MM.1S (cell line): ENCODE measurements at places on chromosomes 6 and 20.
A peak's percentile ranks its signal among the peaks of the same experiment; 100 is the strongest.

DNA sequence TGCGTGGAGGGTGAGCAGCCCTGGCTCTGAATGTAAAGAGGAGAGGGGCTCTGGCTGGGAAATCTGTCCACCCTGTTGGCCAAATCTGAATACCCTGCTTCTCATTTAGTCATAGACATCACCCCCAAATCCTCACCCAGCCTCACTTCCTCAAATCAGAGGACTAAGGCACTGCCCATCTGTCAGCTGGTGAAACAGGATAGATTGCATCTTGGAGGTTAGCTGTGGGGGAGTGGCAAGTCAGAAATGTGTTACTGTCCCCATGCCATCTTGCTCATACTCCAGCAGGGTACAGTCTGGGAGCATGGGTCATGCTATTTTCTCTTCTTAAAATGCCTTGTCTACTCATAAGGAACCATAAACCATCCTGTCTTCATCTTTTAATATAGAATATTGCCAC, 9.5 kb upstream of the DTNBP1 start:
- DNase-seq = no peak

DNA sequence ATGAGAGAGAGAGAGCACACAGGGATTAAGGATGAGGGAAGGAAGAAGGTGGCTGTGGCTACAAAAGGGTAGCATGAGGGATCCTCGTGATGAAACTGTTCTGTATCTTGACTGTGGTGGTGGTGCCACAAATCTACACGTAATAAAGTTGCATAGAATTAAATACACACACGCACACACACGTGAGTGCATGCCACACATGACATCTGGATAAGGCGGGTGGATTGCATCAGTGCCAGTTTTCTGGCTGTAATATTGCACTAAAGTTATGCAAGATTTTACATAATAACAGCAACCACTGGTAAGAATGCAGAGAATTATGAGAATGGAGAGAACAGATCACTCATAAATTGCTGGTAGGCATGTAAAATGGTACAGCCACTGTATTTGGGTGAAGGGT, 16.9 kb upstream of the STK35 start:
- no peak for DNase-seq

DNA sequence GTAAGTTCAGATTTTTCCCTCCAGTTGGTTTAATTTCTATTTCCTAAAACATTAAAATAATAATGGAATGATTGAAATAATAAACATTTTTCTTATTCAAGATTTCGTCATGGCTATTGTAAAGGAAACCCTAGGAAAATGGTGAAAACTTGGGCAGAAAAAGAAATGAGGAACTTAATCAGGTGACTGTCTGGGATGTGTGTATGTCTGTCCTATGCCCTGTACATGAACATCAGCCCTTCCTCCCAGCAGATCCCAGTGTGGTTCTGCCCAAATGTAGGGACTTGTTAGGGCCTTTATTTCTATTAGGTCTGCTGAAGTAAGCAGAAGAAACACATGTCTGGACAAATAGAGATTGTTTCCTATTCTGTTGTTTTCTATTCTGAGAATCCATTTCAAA, 13.1 kb downstream of the RIOK1 start:
- no peak for DNase-seq

GRCh38 chr6:113920663-113921267, 50.2 kb downstream of the HDAC2 start:
- DNase-seq = peak; percentile 27

GRCh38 chr20:33475381-33476152, 14.3 kb upstream of the CBFA2T2 start:
- DNase-seq = no peak

DNA sequence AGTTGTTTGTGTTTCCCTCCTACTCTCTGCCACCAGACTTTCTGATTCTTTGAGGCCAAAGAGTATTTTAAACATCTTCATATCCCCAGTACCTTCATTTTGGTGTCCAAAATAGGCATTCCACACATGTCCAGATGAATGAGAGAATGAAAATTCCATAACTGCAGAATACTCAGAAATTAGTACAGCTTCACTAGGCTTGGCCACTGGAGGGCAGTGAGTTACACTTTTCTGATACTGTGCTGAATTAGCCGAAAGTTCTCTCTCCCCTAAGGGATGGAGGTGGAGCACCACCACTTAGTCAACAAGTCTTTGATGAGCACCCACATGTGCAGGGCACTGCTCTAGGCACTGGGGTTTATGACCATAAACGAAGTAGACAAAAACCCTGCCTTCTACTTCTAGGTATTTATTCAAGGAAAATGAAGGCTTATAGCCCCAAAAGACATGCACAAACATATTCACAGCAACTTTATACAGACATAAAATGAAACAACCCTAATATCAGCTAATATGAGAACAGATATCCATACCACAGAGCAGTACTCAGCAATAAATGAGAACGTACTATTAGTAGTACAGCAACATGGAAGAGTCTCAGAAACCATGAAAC, 46.1 kb upstream of the TMEM217 start:
- peak; percentile 82 for DNase-seq

DNA sequence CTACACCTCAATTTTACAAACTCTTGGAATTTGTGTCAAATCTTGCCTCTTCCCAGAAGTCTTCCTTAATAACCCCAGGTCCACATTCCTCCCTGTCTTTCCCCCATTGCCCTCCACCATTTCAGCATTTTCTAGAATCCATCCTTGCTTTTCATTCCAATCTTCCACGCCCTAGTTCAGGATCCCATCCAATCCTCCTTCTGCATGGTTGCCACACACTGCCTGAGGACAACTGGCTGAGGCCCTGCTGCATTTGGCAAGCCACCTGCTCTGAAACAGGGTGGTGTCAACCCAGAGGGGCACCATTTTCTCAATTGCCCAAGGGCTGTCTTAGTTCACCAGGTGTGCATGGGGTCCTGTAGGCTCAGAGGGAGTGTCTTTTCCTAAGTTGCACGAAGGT, 37.9 kb upstream of the RFPL4B start:
- no peak for DNase-seq

GRCh38 chr20:1266167-1266973, at the start of gene SNPH:
TSS of gene SNPH (plus strand) at chr20:1266294. CDS start at chr20:1296240, 29,946 bp downstream.
- peak; percentile 78 for DNase-seq

DNA sequence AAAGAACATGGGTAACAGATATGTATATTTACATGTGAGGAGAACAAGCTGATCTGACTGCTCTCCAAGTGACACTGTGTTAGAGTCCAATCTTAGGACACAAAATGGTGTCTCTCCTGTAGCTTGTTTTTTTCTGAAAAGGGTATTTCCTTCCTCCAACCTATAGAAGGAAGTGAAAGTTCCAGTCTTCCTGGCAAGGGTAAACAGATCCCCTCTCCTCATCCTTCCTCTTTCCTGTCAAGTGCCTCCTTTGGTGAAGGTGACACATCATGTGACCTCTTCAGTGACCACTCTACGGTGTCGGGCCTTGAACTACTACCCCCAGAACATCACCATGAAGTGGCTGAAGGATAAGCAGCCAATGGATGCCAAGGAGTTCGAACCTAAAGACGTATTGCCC, 5.2 kb downstream of the HFE start:
- DNase-seq = no peak
